T-helper 2 cell treated with Interferon-gamma antibody and Interleukin-4, amounts not matched to agents 5 μg/mL and 100 μg/mL, for 36 hours (primary cell): ENCODE measurements at places on chromosomes 1 and 21.

GRCh38 chr1:224262373-224263054 is 67.5 kb downstream of the NVL start:
- peak overlapping the region; percentile 80 for H3K27ac ChIP-seq
- H3K4me3 ChIP-seq = peak overlapping the region; percentile 41
- H3K27me3 ChIP-seq = no peaks in the 10 kb centered on the region

- H3K4me1 ChIP-seq = peaks cover 8% of the 10 kb centered on the region
- H3K36me3 ChIP-seq = no peaks in the 10 kb centered on the region
- no peak overlapping the region for H3K4me3 ChIP-seq
- peaks cover 1% of the 10 kb centered on the region for H3K27me3 ChIP-seq
- no peak for DNase-seq
Measured at GRCh38 chr1:226133504-226134123, 52.9 kb downstream of the ACBD3 start.

GRCh38 chr1:167166690-167167075 is 54.0 kb upstream of the POU2F1 start:
- no peaks in the 10 kb centered on the region for H3K36me3 ChIP-seq
- H3K27me3 ChIP-seq = peaks cover 35% of the 10 kb centered on the region
- no peaks in the 10 kb centered on the region for H3K4me1 ChIP-seq
- H3K27ac ChIP-seq = no peak overlapping the region

DNA sequence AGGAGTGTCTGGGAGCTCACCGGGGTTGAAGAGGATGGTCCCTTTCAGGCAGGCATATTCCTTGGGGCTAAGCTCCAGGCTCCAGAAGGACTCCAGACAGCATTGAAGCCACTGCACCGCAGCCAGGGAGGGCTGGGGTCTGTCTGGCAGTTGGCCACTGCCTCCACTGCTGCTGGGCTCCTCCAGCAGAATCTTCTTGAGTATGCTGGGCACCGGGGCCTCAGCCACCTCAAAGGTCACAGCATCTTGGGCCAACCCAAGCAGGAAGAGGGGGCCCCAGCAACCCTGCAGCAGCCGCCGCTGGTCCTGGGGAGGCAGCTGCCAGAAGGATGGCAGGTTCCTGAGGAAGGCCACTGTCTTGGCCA is 404 bp downstream of the NR0B2 start:
- H3K27me3 ChIP-seq = peaks cover 2% of the 10 kb centered on the region
- no peaks in the 10 kb centered on the region for H3K4me1 ChIP-seq
- no peaks in the 10 kb centered on the region for H3K36me3 ChIP-seq
- H3K27ac ChIP-seq = no peak overlapping the region
- H3K4me3 ChIP-seq = no peak overlapping the region
- DNase-seq = no peak

- H3K27ac ChIP-seq = no peak overlapping the region
- H3K36me3 ChIP-seq = no peaks in the 10 kb centered on the region
- H3K4me3 ChIP-seq = no peak overlapping the region
- no peak for DNase-seq
Measured at GRCh38 chr1:176315519-176316220, 108.6 kb upstream of the COP1 start.

GRCh38 chr1:212044851-212045250 is 9.3 kb downstream of the DTL start:
- peaks cover 32% of the 10 kb centered on the region for H3K4me1 ChIP-seq
- no peak for DNase-seq
- H3K36me3 ChIP-seq = peaks cover 39% of the 10 kb centered on the region
- no peak overlapping the region for H3K4me3 ChIP-seq

- H3K4me3 ChIP-seq = no peak overlapping the region
- no peak overlapping the region for H3K27ac ChIP-seq
Measured at GRCh38 chr21:33286600-33287456, 20.7 kb downstream of the IL10RB start.

GRCh38 chr1:35433714-35434113 is 123.5 kb downstream of the KIAA0319L start:
- no peak overlapping the region for H3K27ac ChIP-seq
- DNase-seq = no peak
- peaks cover 42% of the 10 kb centered on the region for H3K36me3 ChIP-seq
- no peaks in the 10 kb centered on the region for H3K27me3 ChIP-seq
- no peak overlapping the region for H3K4me3 ChIP-seq

DNA sequence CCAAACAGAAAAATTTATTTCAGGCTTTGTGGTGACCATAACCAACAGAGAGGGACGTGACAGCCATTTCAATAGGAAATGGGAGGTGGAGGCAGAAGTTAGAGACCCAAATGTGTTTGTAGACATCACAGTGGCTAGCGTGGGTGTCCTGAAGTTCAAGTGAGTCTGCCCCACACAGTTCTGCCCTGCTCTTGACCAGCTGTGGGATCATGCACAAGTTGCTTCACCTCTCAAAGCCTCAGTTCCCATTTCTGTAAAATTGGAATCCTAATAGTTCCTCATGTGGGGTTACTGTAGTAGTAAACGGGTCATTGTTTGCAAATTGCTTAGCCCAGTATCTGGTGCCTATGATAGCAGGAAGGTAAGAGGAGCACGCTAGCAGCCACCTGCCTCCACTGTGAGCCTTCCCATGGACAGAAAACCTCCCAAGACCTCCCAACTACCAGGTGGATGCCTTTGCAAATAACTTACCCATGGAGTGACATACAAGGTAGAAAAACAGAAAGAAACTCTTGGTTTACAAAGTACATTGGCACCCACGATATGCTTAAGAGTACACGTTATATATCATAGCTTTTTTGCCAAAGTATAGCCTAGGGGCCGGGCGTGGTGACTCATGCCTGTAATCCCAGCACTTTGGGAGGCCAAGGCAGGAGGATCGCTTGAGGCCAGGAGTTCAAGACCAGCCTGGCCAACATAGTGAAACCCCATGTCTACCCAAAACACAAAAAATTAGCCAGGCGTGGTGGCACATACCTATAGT is 29.1 kb downstream of the FHAD1 start:
- no peak overlapping the region for H3K4me3 ChIP-seq
- peaks cover 11% of the 10 kb centered on the region for H3K27me3 ChIP-seq
- DNase-seq = no peak
- H3K4me1 ChIP-seq = peaks cover 3% of the 10 kb centered on the region
- H3K27ac ChIP-seq = no peak overlapping the region
- no peaks in the 10 kb centered on the region for H3K36me3 ChIP-seq

GRCh38 chr1:41853907-41854306 is 64.8 kb downstream of the HIVEP3 start:
- H3K4me1 ChIP-seq = peaks cover 14% of the 10 kb centered on the region
- H3K36me3 ChIP-seq = no peaks in the 10 kb centered on the region
- no peak for DNase-seq
- no peak overlapping the region for H3K4me3 ChIP-seq
- no peaks in the 10 kb centered on the region for H3K27me3 ChIP-seq
- H3K27ac ChIP-seq = no peak overlapping the region

DNA sequence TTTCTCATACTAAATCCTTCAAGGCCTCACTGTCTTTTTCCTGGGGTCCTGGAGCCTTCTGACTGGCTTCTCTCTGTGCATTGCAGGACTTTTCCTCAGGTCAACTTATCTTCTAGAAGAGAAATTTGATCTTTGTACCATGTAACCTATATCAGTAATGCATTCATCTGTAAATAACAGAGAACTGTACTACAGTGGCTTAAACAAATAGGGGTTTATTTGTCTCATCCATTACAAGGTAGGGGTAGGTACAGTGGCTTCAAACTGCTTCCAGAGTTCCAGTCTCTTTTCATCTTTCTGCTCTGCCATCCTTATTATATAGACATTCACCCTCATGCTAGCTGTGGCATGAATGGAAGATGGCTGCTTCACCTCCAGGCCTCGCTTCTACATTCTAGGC is 29.5 kb upstream of the GTF2B start:
- DNase-seq = no peak
- H3K4me1 ChIP-seq = peaks cover 5% of the 10 kb centered on the region
- H3K4me3 ChIP-seq = no peak overlapping the region
- H3K27ac ChIP-seq = no peak overlapping the region

DNA sequence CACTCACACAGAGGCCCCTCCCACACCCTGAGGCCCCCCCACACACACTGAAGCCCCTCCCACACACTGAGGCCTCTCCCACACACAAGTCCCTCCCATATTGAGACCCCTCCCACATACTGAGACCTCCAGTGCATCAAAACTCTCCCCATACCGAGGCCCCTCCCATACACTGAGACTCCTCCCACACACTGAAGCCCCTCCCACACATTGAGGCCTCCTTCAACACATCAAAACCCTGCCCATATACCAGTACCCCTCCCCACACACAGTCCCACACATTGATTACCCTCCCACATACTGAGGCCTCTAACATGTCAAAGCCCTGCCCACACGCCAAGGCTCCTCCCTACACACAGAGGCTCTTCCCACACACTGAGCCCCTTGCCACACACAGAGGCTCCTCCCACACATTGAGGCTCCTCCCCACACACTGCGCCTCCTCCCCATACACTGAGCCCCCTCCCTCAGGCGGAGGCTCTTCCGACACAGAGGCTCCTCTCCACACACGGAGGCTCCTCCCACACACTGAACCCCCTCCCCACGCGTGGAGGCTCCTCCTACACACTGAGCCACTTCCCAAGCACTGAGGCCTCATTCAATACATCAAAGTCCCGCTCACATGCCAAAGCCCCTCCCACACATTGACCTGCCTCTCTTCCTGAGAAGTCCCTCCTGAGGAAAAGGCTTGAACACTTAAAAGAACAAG is 392.3 kb downstream of the CAMTA1 start:
- H3K27ac ChIP-seq = no peak overlapping the region
- H3K4me1 ChIP-seq = no peaks in the 10 kb centered on the region
- no peaks in the 10 kb centered on the region for H3K36me3 ChIP-seq

GRCh38 chr1:28602536-28603439 is 10.7 kb downstream of the RAB42 start:
- no peak for DNase-seq
- peaks cover 17% of the 10 kb centered on the region for H3K4me1 ChIP-seq
- H3K4me3 ChIP-seq = no peak overlapping the region

DNA sequence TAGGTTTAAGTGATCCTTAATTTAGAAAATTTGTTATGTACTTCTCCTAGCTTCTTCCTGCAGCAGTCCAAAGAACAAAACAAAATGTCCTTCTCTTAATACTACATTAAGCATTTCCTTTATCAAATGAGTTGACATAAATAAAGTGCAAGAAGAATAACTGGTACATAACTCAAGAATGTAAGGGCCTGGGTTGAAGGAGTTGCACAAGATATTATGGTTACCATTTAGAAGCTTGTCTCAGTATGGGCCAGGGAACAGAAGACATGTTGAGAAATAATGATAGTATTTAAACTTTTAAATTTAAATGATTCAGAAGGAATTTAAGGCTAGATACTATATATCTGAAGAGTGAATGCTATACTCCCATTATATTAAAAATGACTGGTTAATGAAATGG is 23.5 kb downstream of the SUCO start:
- H3K4me1 ChIP-seq = peaks cover 6% of the 10 kb centered on the region
- no peaks in the 10 kb centered on the region for H3K27me3 ChIP-seq
- peaks cover 41% of the 10 kb centered on the region for H3K36me3 ChIP-seq
- no peak for DNase-seq
- H3K27ac ChIP-seq = no peak overlapping the region
- H3K4me3 ChIP-seq = no peak overlapping the region

GRCh38 chr1:190849346-190849745 is 371.7 kb upstream of the BRINP3 start:
- no peaks in the 10 kb centered on the region for H3K27me3 ChIP-seq
- no peak overlapping the region for H3K27ac ChIP-seq
- no peak overlapping the region for H3K4me3 ChIP-seq
- no peaks in the 10 kb centered on the region for H3K36me3 ChIP-seq
- DNase-seq = no peak

GRCh38 chr1:72516826-72517225 is 234.5 kb upstream of the NEGR1 start:
- no peak for DNase-seq
- no peak overlapping the region for H3K27ac ChIP-seq
- H3K36me3 ChIP-seq = no peaks in the 10 kb centered on the region
- no peaks in the 10 kb centered on the region for H3K27me3 ChIP-seq

DNA sequence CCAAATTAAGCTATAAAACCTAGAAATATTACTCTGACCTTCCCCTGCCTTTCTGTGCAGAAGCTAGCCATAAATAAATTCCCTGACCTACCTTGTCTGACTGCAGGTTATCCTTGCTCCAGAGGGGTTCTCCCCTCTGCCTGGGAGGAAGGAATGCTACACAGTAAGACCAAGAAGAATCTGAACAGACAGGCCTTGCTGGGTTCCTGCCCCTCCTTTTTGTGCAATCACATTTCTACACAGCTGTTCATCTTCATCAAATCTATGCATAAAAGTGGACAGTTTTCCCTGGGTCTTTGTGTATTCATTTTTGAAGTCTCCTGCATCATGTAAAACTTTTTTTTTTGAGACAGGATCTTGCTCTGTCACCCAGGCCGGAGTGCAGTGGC is 50.6 kb downstream of the DNTTIP2 start:
- no peak overlapping the region for H3K27ac ChIP-seq
- H3K27me3 ChIP-seq = peaks cover 5% of the 10 kb centered on the region
- H3K4me3 ChIP-seq = no peak overlapping the region
- DNase-seq = no peak
- H3K36me3 ChIP-seq = no peaks in the 10 kb centered on the region

- no peak overlapping the region for H3K27ac ChIP-seq
- no peaks in the 10 kb centered on the region for H3K4me1 ChIP-seq
- H3K36me3 ChIP-seq = peaks cover 2% of the 10 kb centered on the region
- H3K4me3 ChIP-seq = no peak overlapping the region
- no peaks in the 10 kb centered on the region for H3K27me3 ChIP-seq
Measured at GRCh38 chr1:97797403-97798183, 123.2 kb downstream of the DPYD start.

DNA sequence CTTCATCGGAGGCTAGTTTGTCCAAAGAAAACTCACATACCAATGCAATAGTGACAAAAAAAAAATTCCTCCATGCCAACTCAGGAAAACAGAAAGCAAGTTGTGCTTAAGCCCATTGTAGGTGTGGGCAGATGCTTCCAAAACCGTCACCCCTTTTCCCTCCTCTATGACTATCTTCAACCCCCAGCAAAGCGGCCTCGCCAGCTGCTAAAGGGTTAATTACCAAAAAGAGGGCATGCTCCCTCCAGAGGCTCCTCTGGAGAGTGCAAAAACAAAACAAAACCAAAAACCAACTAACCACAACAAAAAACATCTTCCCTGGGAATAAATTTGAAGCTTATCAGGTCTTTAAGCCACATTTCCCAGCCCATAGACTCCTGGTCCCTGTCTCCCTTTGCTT is 1.2 kb downstream of the LMOD1 start:
- H3K27ac ChIP-seq = no peak overlapping the region
- DNase-seq = no peak
- H3K4me3 ChIP-seq = no peak overlapping the region
- H3K36me3 ChIP-seq = no peaks in the 10 kb centered on the region
- H3K27me3 ChIP-seq = peaks cover 58% of the 10 kb centered on the region
- peaks cover 7% of the 10 kb centered on the region for H3K4me1 ChIP-seq

- DNase-seq = no peak
- peaks cover 80% of the 10 kb centered on the region for H3K27me3 ChIP-seq
- H3K4me3 ChIP-seq = no peak overlapping the region
- no peak overlapping the region for H3K27ac ChIP-seq
Measured at GRCh38 chr1:154503898-154504297, 1.7 kb upstream of the SHE start.

DNA sequence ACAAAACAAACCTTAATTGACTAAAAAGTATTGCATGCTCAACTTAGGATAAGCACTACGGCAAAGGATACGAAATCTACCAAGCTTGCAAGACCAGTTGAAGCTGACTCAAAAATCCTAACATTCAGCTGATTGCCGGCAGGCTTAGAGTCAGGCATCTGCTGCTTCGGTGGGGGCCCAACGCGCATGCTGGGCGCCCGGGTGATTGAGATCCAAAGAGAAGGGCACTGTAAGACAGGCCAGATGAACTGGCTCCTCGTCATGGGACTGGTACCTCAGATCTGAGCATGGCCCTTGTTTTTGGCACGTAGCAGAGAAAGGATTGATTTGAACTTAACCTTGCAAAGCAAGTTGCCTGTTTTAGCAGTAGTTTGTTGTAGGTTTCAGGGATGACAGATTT is 86.6 kb downstream of the PRDM2 start:
- H3K36me3 ChIP-seq = peaks cover 53% of the 10 kb centered on the region
- H3K27me3 ChIP-seq = no peaks in the 10 kb centered on the region
- peaks cover 17% of the 10 kb centered on the region for H3K4me1 ChIP-seq
- no peak overlapping the region for H3K27ac ChIP-seq
- DNase-seq = no peak
